ENCODE measurements at places on chromosomes 4 and X.

- DNase-seq, result no peak
Measured at GRCh38 chr4:73703320-73703719, 37.0 kb upstream of the CXCL8 start.

GRCh38 chr4:149794352-149794751 is 21.3 kb downstream of the IQCM start:
- DNase-seq, result no peak

DNA sequence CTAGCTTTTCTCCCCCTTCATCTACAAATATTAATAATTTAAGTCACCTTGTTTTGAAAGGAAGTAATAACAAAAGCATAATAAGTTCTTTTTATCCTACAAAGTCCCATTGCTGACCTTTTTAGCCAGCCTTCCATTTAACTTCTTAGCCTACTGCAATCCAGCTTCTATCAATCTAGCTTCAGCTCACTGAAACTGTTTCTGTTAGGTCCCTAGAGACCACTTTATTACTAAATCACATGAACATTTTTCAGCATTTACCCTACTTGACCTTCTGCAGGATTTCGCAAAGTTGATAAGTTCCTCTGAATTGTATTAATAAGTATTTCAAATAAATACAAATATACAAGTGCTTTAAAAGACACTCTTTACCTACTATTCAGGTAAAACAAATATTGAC is 186.5 kb downstream of the ANTXR2 start:
- DNase-seq, result peak; percentile 21

GRCh38 chrX:88789825-88790224 is 42.8 kb downstream of the CPXCR1 start:
- no peak for DNase-seq

GRCh38 chrX:67601771-67602170 is 58.0 kb downstream of the AR start:
- DNase-seq, result peak; percentile 56
